Activated effector memory CD4-positive, alpha-beta T cell treated with Interleukin-2 at 50 U/mL for 16 hours (primary cell): ENCODE measurements at places on chromosomes 3 and 15.

- no peak for DNase-seq
Measured at GRCh38 chr3:57960174-57960505, 48.1 kb upstream of the FLNB start.

DNA sequence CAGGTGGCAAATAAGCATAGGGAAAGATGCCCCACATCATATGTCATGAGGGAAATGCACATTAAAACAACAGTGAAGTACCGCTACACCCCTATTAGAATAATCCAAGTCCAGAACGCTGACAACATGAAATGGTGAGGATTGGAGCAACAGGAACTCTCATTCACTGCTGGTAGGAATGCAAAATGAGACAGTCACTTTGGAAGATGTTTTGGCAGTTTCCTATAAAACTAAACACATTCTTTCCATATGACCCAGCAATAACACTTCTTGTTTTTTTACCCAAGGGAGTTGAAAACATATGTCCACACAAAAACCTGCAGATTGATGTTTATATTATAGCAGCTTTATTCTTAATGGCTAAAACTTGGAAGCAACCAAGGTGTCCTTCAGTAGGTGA is 116.4 kb upstream of the TOPAZ1 start:
- no peak for DNase-seq

DNA sequence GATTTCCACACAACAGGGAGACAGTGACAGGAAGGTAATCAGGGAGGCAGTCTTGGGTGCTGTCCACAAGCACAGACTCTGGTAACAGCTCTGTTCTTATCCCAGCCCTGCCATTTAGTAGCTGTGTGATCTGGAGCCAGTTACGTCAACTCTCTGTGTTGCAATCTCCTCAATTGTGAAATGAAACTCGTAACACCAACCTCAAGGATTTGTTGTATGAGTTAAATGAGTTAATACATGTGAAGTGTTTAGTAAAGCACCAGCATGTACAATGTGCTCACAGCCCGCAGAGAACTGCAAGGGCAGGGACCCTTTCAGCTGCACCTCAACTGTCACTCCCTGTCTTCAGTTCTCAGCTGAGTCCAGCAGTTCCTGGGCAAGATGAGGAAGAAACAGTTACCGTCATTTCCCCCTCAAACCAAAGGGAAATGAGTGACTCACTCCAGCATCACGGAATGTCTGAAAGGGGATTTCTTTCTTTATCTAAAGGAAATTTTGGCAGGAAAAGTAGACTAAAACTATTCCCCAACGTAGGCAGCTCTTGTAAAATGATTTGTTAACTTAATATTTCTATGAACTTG is 39.9 kb upstream of the MB21D2 start:
- no peak for DNase-seq

- no peak for DNase-seq
Measured at GRCh38 chr3:148820361-148821245, 7.0 kb upstream of the CPB1 start.

GRCh38 chr3:56919137-56919796 is 117.5 kb upstream of the ARHGEF3 start:
- DNase-seq: no peak

- no peak for DNase-seq
Measured at GRCh38 chr3:138112362-138112761, 3.0 kb downstream of the DZIP1L start.

GRCh38 chr3:66713921-66714320 is 213.1 kb upstream of the LRIG1 start:
- DNase-seq: no peak
